SHP77 (cell line): ENCODE measurements at places on chromosomes 1 and 21.

DNA sequence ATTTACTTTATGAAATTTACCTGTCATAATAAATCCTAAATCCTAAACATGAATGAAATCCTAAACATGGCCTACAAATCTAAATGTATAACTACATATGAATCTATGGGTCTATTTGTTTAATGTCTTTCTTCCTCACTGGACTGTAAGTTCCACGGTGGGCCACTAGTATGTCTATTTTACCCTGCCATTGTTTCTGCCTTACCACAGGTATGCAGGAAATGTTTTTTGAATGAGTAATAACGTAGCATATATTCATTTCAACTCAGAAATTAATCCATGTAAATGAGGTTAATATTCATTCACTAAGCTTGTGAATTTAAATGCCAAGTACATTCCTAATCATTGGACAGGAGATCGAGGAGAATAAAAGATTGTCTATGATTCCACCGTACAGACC is 35.3 kb downstream of the B3GALNT2 start:
- no peak for DNase-seq

DNA sequence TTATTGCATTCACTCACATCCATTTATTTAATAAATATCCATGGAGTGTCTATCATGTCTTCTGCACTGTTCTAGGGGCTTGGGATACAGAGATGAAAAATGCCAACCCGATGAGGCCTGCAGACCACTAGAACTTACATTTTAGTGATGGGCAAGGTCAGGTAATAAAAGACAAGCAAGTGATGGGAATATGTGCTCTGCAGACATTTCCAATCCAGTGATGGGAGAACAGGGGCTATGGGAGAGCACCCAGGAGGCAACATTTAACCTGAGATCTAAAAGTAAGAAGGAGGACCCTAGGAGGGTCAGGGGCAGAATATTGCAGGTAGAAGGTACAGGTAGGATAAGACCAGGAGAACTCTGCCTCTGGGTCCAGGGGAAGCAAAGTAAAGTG is 53.1 kb downstream of the ETS2 start:
- DNase-seq, result no peak

GRCh38 chr21:33696465-33696864 is 54.2 kb downstream of the ITSN1 start:
- DNase-seq, result no peak

GRCh38 chr1:110163591-110163990 is 13.3 kb downstream of the SLC6A17 start:
- DNase-seq, result peak; percentile 19

GRCh38 chr1:166956872-166957271 is 18.5 kb downstream of the ILDR2 start:
- no peak for DNase-seq

DNA sequence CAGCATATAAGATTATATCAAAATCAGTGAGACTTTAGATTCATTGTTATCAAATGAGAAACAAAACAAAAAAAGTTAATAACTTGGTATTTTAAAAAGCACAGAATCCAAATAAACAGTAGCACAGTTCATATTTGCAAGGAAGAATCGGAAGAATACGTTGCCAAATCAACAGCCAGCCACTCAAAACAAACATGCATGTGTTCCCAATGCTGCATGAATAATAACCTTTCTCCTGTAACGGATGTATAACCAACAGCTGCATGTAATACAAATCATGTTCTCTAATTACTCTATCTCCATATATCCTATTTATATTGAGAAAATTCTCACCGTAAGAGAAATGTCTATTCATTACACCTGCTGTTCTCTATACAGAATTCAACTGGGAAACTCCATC is 98.9 kb upstream of the FOXD3 start:
- no peak for DNase-seq

- no peak for DNase-seq
Observed at GRCh38 chr1:185376840-185377635, 60.0 kb upstream of the IVNS1ABP start.
